SK-N-MC (cell line): ENCODE measurements at places on chromosomes 6 and 20.

GRCh38 chr6:126033696-126034095 lies 47.4 kb downstream of the TRMT11 start:
- DNase-seq: peak; percentile 45

DNA sequence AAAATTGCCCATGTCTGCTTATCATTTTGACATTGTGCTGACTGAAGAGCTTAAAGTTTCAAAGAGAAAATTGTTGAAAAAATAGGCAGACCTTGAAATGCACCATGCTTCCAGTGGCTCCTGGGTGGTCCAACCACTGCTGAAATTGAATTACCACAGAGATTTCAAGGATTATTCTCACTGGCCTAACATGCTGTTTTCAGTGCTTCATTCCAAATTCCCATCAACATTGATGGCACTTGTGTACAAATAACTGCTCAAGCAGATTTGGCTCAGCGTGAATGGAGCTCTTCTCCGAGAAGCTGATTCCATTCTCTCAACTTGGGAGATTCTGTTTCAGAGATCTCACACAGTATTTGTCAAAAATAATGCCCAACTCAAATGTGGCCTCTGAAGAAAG lies 75.5 kb downstream of the LAMA4 start:
- DNase-seq: no peak

GRCh38 chr6:79421707-79422484 lies 115.3 kb downstream of the LCA5 start:
- peak; percentile 75 for DNase-seq

- DNase-seq: peak; percentile 45
Observed at GRCh38 chr6:114304304-114304887, 38.4 kb downstream of the HS3ST5 start.

DNA sequence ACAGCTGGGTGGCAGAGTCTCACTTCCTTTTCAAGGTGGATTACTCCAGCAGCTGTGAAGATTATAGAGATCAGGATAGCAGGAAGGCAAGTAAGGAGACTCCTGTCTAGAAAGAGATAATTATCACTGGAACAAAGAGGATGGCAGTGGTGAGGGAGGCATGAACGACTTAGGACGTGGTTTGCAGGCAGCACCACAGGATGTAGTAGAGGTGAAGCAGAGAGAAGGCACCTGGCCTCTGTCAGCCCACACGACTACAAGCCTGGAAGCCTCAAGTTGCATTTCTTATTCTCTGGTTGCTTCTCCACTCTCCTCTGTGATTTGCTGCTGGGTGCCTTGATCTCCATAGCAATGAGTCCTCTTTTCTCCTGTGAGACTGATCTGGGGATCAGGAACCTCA lies 62.7 kb downstream of the TSHZ2 start:
- DNase-seq: no peak
